ENCODE measurements at places on chromosomes 7 and 10.

- DNase-seq: no peak
These were observed 1.1 kb downstream of the RRP12 start for GRCh38 chr10:97399843-97400545.

GRCh38 chr7:92837000-92837749 lies 802 bp upstream of the CDK6 start:
- DNase-seq: no peak

DNA sequence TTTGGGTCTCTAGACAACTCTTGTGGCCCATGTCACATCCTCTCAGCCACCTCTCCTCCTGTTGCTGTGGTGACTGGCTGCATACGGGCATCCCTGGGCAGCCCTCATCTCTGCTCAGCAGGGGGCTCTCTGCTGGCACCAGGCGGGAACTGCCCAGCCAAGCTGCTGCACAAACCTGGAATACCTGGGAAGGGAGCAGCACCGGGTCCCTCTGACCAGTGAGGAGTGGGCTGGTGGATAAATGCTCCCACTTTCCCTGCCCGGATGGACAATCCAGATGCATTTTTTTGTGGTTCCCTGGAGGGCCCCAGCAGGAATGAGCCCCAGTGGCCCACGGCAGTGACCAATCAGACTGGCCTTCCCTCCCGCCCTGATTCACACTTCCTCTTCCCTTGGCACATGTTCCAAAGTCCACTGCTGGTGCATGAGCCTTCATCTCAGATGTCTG lies 21.9 kb downstream of the GRID1 start:
- DNase-seq: no peak

GRCh38 chr10:97065128-97065527 lies 120.6 kb downstream of the SLIT1 start:
- DNase-seq: no peak

DNA sequence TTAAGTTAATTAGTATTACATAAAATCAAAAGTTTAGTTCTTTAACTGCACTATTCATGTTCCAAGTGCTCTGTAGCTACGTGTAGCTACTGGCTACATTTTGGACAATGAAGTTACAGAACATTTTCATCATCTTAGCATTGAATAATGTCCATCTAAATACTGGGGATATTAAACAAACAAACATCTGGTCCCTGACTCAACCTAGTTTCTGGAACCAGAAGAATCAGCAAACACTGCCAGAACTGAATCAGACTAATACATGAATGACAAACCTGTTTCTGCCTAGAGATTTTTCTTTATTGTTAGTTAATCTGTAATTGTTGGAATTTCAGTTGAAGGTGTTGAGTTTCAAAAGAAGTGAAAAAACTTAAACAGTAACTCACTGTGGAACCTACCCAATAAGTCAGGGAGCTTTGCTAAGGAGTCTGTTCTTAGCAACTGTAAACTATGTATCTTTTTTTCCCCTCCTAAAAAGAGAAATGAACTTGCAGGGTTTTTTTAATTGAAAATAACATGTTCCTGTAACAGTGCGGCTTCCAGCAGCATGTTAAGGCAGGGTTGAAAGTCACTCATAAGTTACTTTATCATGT lies 58.3 kb downstream of the CDK13 start:
- DNase-seq: no peak

GRCh38 chr7:27418541-27418940 lies 175.9 kb downstream of the EVX1 start:
- no peak for DNase-seq

DNA sequence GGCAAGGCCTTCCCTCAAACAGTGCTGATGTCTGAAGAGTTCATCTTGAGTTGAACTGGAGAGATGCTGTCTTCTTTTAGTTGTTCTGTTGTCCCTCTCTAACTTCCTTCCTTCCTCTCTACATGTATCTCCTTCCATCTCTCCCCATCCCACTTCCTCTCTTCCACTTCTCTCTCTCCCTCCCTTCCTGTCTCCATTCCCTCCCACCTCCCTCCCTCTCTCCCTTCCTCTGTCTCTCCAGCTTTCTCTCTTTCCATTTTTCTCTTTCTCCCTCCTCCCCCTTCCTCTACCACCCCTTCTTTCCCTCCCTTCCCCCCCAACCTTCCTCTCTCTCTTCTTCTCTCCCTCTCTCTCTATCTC lies 40.7 kb upstream of the TNS3 start:
- DNase-seq: no peak

- no peak for DNase-seq
These were observed at the start of gene SGPL1 for GRCh38 chr10:70815504-70816219. TSS of gene SGPL1 (plus strand) at chr10:70815948. CDS start at chr10:70816854, 906 bp downstream.

DNA sequence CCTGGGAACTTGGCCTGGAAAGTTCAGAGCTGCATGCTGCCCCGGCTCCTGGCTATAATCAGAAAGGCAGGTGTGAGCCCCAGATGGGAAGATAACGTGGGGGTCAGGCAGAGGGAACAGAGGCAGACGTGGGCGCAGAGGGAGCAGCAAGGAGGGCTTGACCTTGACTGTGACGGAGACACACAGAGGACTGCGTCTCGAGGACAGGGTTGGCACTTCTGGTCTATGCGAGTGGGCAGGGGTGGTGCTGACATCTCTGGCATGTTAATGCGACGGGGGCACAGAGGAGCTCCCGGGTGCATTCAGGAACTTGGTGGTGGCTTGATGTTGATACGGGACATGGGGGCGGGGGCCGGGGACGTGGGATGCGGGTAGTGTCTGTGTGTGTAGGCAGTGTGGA lies 232.1 kb upstream of the GRB10 start:
- no peak for DNase-seq

- no peak for DNase-seq
These were observed 18.3 kb upstream of the GRIFIN start for GRCh38 chr7:2494191-2495130.

GRCh38 chr10:124063750-124064603 lies 29.4 kb downstream of the CHST15 start:
- DNase-seq: no peak

- DNase-seq: no peak
These were observed 123.7 kb downstream of the KAT6B start for GRCh38 chr10:74949843-74950765.

DNA sequence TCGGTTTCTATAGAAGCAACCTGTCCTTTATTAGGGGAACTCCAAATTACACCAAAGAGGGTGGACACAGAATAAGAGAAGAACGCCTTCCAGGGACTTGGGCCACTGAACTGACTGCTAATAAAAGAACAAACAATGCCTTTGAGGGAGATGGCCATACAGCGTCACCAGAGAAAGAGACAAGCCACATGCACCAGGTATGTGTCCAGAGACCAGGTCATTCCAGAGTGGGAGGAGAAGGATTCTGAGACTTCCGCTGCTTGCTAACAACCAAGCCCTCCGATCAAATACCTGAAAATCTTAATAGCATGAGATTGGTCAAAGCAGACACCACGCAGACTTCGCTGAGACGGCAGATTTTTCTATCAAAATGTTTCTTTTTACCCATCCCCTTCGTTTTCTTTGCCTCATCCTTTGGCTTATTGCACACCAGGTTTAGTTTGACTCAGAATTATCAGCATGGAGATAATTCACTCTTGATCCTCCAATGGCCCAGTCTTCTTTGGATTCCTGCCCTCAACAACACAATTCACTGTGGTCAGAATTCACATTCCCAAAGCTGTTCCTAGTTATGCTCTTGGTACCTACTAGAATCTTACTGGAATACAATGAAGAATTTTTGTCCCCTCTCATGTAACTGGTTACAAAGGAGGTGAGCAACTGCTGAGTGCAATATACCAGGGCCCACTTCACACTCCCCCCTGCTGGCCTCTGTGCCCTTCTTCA lies 87.4 kb upstream of the DDC start:
- DNase-seq: no peak

DNA sequence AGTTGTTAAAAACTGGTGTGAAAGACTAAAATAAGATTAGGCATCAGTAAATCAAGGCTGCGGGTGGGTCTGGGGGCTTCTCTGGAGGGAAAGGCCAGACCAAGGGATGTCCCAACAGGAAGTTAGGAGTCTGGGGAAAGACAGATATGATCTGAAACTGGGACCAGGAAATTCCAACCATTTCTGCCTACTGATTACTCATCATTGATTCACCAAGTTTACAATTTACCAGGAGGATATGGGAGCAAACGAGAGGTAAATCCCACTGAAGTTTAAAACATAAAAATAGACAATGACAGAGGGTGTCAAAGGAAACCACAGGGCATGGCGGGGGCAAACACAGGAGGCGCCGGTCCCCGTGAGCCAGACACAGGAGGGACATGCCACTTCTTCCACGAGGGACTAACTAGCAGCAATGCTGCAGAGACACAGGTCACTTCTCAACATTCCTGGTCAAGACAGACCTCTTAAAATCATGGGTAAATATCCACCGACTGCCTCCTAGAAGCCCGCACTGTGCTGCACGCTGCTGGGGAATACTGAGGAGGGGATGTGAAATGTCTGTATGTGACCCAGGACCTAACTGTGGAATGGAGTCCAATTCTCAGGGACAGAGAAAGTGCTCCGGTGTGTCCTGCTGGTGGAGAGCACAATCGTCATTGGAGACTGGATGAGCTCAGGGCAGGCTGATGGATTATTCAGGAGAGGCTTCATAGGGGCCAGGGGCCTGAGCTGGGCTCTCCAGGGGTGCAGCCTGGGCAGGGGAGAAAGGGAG lies 153.4 kb upstream of the KLF14 start:
- peak; percentile 78 for DNase-seq

DNA sequence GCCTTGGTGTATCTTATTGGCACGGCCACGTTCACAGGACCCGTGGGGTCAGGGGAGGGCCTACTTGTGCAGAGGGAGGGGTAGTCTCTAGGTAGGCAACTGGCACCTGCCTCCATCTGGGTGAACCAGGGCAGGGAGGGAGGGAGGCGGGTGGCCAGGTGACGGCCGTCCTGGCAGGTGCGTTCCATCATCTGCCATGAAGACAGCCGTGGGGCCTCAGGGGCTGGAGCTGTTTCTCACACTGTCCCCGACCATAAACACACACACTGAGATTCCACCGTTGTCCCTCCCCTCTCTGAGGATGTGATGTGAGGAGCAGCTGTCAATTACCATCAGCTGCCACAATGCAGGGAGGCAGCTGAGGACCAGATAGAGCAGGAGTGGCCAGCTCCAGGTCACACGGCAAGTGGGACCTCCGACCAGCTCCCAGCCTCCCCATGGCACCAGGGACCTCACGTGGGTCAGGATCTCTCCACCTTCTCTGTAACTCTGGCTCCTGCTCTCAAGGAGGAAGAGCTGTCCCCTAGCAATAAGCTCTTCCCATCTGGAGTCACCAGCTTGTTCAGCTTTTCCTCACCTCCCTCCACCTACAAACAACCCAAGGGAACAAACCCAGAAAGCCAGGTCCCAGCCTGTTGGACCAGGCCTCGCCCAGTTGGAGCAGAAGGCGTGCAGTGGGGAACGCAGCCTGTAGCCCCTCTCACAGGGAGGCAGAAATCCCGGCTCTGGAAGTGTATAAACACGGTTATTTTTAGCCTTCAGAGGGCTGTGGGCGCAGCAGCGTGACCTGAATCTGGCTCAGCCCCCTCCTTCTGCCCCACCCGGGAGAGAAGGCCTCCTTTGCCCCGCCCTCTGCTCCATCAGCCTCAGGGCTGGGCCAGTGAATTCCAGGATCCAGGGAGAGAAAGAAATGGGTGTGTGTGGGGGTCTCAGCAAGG lies 33.1 kb downstream of the ZMIZ1 start:
- DNase-seq: no peak

DNA sequence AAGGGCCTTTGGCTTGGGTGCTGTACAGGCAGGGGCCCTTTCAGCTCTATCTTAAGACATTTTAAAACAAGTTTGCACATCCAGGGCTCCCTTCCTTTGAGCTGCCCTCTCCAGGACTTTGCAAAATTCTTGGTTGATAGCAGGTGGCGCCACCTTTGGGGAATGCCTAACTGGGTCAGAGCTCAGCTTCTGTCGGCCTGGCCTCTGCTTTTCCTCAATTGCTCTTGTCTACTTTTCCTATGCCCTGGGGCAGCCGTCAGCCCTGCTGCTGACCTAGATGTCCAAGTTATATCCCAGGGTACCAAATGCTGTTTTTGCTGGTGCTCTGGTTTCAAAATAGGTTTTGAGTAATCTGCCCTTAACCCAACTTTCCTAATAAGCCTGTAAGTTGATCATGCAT lies 65.8 kb downstream of the APBB1IP start:
- DNase-seq: no peak

DNA sequence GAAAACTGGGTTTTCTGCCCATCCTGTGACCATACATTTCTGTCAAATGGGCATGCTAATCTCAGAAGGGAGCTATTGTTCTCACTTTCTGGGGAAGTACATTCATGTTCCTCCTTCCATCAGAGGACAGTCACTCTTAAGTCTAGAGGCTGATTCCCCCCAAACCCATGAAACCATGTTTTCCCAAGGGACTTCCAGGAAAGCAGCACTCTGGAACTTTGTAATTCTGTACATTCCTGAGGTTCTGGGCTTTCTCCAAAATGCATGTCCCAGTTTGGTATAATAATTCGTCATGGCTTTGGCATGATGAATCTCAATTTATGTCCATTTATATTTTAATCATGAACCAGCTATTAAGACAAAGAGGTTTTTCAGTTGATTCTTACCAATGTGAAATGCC lies 688.1 kb downstream of the LRMDA start:
- no peak for DNase-seq

GRCh38 chr10:69838853-69839252 lies 37.1 kb downstream of the COL13A1 start:
- peak; percentile 51 for DNase-seq

- DNase-seq: no peak
These were observed 212.0 kb downstream of the CACNB2 start for GRCh38 chr10:18352175-18352574.

GRCh38 chr7:80842022-80842790 lies 76.6 kb downstream of the SEMA3C start:
- no peak for DNase-seq

GRCh38 chr7:66683770-66684123 lies 55.1 kb downstream of the KCTD7 start:
- DNase-seq: no peak

GRCh38 chr10:132904181-132904813 lies 38.1 kb downstream of the CFAP46 start:
- DNase-seq: no peak

GRCh38 chr7:151087245-151088018 lies 1.2 kb downstream of the AGAP3 start:
- no peak for DNase-seq
